ENCODE measurements at places on chromosomes 2 and 18.

GRCh38 chr2:68706637-68707036 lies 28.0 kb upstream of the ARHGAP25 start:
- no peak for DNase-seq

- DNase-seq, result no peak
Observed at GRCh38 chr2:41495050-41495449, 552.8 kb upstream of the PKDCC start.

DNA sequence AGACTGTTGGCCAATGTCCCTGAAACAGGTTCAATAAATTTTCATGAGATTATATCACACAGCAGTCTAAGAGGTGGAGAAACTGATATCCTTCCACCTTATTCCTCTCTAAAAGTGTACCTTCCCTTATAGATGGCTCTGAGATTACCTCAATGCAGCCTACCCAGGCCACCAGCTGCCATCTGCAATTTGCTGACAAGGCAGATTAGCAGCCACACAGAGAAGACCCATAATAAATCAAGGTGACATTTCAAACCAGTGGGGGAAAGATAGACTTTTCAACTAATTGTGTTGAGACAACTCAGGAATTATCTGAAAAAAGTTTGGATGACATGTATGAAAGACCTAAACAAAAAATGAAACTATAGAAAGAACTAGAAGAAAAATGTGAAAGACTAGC lies 43.2 kb downstream of the ZBTB7C start:
- DNase-seq, result no peak

DNA sequence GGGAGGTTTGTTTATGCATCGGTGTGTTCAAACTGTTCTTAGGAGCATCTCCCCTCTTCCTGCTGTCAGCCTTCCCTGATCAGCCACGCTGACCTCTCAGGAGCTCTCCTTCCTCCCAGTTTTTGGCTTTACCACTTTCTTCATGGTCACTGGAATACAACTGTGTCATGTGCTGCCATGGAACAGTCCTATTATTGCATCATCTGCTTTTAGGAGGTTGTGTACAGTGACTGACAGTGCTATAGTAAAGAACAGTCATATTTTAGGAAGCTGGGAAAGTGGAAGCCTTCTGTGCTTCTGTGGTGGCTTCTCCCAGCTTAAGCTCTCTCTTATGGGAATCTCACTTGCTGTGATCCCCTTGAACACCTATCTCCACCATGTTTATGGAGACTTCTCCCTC lies 165.5 kb downstream of the TPGS2 start:
- DNase-seq, result no peak

DNA sequence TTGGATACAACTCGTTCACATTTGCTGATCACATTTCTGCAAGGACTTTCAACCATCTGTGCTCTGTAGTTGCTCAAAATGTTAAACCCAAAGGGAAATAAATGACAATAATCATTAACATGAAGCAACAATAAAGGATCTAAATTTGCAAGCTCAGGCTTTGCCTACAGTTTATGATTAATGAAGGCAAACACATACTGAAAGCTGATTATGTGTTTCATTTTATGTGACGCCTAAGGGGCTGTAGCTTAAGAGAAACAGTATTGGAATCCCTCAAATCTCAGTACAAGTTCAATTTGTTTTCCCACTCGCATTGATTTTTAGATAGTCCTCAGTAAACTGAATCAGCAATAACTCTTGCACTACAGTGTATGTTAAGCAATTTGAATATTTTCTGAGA lies 160.3 kb upstream of the FSIP2 start:
- no peak for DNase-seq

- no peak for DNase-seq
Observed at GRCh38 chr2:186036862-186037449, 298.4 kb downstream of the FSIP2 start.

DNA sequence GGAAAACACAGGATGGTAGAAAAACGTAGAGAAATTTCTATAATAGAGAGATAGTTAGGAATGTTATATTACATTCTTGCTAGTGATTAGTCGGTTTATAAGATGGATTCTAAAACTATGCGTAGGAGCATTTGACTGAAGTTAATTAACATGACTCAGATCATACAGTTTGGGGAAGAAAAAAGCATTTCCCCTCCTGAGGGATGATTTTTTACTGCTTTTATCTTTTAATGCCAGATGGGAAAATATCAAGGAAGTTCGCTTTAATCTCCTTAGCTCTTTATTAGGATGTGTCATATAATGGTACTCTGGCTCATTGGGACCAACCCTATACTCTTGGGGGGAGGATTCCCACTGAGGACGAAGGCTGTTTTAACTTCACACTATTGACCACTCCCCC lies 502.1 kb downstream of the TGIF1 start:
- DNase-seq, result no peak

DNA sequence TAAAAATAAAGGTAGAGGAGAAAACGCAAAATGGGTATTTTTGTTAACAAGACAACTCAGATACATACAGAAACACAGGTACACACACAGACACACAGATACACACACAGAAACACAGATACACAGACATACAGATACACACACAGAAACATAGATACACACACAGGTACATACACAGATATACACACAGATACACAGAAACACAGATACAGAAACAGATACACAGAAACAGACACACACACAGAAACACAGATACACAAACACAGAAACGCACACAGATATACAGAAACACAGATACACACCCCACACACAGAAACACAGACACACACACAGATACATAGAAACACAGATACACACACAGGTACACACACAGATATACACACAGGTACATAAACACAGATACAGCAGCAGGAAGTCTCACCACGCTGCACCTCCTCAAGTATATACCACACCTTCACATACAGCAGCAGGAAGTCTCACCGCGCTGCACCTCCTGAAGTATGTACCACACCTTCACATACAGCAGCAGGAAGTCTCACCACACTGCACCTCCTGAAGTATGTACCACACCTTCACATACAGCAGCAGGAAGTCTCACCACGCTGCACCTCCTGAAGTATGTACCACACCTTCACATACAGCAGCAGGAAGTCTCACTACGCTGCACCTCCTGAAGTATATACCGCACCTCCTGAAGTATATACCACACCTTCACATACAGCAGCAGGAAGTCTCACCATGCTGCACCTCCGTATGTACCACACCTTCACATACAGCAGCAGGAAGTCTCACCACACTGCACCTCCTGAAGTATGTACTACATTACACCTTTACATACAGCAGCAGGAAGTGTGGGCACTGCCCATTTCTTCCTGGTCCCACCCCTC lies 250.5 kb downstream of the HDAC4 start:
- DNase-seq, result no peak

GRCh38 chr2:233418761-233419546 lies 64.7 kb downstream of the DGKD start:
- no peak for DNase-seq

DNA sequence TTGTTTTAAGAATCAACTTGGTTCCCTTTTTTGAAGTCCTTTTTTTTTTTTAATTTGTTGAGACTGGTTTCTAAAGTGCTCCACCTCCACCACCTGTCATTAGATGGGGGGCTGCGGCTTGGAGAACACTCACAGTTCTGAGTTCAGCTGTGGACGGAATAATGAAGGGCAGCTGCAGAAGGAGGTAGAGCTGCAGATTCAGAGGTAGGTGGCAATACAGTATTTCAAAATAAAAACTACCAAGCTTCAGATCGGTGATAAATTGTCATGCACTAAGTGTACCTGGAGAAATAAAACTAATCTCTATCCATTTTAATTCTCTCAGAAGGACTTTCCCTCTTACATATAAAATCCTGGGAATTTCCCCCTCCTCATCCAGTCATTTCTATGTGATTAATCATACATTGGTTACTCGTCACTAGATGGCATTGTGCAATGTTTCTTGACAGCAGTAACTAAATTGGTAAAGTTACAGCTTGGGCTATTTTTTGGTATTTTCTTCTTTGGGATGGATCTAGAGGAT lies 81.1 kb upstream of the SLC39A10 start:
- peak; percentile 81 for DNase-seq

DNA sequence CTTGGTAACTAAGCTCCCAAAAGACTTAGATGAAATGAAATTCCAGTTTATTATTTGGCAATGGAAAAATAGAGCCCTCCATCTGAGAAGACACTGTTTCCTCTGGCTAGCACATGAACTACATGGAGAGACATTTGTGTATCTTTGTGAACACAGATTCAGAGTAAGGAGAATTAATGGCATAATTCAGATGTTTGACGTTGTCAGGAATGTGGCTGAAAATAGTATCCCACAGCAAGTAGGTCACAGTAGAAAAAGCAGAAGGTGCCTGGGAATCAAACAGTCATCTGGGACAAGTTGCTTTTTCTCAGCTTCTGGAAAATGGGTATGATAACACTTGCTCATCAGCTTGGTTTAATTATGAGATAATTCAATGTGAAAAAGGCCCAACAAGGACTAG lies 288.6 kb downstream of the PTPRM start:
- no peak for DNase-seq

- DNase-seq, result no peak
Observed at GRCh38 chr2:105100046-105100840, 62.4 kb downstream of the MRPS9 start.

GRCh38 chr18:52636536-52636935 lies 296.5 kb downstream of the DCC start:
- no peak for DNase-seq

DNA sequence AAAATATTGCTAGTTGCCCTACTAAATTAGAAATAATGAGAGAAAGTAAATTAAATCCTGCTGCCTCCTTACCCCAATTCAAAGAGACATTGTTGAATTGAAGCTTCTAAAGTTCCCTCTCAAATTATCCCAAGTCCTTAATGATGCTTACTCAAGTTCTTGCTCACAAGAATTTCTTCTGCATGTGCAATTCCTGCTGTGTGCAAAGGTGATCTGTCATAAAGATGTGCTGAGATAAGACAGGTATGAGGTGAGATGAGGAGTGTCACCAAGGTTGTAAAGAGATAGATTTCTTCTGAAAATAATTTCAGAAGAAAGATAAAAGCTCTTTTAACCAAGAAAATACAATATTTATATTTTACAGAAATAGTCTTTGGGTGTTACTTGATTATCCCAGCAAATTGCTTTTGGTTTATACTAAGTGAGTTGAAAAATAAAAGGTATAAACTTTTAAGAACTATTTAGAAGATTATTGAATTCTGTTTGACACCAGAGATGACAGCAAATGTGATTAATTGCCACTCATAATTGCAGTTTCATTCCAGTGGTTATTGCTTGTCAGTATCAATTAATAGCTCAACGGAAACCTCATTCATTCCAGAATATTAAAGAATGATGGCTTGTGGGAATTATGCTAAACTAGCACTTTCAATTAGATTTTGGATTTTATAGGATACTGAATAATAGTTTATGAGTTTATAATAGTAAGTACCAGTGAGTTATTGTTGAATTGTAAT lies 674.3 kb downstream of the STK39 start:
- no peak for DNase-seq

- no peak for DNase-seq
Observed at GRCh38 chr2:127045792-127046501, 61.0 kb downstream of the BIN1 start.

DNA sequence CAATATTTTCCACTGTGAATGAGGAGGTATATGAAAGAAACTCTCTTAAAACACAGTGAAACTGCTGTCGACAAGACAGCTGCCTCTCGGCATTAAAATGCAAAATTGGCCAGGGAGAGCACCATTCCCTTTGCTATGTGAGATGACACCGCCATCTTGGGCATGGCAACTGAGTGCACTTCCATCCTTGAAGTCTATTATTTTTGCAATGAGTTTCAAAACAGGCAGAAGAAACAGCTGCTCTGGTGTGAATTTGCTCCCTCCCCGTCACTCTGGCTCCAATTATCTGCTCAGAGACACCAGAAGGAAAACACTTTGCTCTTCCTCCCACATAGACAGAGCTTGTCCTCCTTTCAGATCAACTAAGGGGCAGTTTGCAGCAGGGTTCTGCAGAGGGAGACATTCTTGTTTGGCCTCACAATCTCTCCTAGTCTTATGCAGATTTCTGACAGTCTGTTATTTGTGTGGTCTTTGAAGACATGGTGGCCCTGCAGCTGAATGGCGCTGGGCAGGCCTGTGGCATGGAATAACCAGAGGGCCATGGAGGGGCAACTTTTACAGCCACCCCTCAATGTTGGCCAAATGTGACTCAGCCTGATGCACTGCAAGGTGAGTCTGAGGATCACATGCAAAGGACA lies 48.6 kb upstream of the SEC11C start:
- no peak for DNase-seq

GRCh38 chr2:101983486-101983885 lies 8.3 kb upstream of the IL1R2 start:
- no peak for DNase-seq

DNA sequence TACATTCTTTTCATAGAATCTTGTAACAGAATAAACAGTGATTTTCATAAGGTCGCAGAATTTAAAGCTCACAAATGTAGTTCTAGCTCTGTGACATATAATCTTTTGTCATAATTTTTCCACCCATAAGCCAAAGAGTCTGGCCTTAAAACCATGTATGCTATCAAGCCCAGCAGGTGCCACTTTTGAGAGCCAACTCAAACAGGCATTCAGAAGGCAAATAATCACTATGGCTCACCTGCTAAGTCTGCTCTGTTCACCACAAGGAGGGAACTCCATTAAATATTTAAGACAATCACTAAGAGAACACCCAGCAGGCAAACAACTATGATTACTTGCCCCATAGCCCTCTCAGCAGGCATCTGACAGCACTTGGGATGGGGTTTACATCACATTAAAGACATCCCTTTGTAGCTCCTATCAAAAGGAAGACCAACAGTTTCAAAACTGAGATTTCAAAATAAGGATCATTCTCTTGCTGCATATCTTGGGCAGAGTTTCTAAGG lies 241.6 kb downstream of the PDE11A start:
- no peak for DNase-seq

DNA sequence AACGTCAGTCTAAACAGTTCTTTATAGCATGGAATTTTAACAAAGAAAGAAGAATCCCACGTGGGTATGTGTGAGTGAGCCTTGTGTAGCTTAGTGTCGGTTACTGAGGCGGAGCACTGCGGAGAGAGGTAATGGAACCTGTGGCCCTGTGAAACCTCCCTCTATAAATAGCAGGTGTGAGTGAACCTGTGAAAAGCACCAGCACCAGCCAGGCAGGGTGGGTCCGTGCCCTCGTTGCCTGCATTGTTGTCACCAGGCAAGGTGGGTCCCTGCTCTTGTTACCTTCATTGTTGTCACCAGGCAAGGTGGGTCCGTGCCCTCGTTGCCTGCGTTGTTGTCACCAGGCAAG lies 4.7 kb downstream of the CTDP1 start:
- no peak for DNase-seq

- no peak for DNase-seq
Observed at GRCh38 chr18:13703899-13704298, 22.5 kb downstream of the FAM210A start.
